Astrocyte of the spinal cord (primary cell): ENCODE measurements at places on chromosomes 16 and 17.

DNA sequence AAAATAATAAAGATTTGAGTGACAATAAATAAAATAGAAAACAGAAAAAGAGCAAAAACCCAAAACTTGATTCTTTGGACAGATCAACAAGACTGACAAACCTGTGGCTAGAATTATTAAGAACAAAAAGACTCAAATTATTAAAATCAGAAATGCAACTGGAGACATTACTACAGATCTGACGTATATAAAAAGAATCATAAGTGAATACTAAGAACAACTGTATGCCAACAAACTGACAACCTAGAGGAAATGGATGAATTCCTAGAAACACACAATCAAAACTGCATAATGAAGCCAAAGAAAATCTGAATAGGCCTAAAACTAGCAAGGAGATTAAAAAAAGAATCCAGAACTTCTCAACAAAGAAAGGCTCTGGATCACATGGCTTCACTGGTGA is 47.4 kb downstream of the NETO2 start:
- no peak for DNase-seq

- DNase-seq = no peak
Observed at GRCh38 chr16:86317813-86318650, 192.3 kb upstream of the FOXF1 start.

DNA sequence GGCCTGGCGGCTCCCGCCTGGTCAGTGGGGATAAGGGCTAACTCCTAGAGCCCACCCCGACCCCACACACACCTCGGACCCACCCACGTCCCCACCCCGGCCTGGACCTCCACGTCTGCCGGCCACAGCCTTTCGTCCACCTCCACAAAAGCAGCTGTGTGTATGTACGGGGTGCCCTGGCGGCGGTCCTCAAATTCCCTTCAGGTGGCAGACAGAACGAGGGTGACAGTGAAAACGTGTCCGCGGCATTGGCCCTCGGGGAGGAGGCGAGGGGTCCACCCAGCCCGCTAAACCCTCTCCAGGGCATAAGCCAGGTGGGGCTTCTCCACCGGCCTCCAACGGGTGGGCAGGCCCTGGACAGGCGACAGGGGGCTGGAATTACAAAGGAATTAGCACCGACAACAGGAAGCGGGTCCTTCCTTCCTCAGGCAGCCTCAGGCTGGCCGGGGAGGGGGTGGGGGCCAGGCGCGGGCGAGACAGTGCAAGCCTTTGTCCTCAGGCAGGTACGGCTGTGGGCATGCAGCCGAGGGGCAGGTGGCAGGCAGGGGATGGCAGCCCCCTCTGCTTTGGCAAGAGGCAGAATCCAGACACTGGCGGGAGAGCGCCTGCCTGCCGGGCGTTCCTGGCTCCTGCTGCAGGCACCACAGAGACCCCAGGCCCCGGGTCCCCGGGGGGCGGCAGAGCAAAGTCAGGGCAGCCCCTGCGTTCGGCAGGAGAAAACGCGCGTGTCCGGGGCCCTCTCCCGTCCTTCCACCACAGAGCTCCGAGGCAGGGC is 12.3 kb upstream of the PITPNA start:
- no peak for DNase-seq

DNA sequence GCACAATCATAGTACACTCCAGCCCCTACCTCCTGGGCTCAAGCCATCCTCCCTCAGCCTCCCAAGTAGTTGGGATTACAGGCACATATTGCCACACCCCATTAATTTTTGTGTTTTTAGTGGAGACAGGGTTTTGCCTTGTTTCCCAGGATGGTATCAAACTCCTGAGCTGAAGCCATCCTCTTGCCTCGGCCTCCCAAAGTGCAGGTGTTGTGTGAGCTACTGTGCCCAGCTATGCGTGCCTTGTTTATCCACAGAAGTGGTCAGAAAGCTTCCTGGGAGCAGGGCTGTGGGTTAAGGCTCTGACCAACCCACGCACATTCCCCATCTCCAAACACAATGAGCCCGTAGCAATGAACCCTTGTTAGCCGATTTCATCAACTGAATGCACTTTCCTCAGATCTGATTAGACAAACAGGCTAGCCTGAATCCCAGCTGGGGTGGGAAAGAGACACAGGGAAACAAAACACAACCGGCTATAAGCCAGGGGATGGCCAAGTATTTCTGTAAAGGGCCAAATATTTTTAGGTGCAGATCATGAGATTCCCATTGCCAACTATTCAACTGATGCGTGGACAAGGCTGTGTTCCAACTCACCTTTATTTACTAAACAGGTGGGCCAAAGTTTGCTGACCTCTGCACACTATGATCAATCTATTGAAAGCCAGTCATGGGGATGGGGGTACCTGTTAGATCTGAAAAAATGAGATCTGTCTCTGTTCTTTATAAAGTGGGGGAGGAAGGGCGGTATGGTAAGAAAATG is 193.6 kb downstream of the CPPED1 start:
- DNase-seq = no peak

GRCh38 chr16:57316390-57317017 is 32.0 kb upstream of the PLLP start:
- peak; percentile 87 for DNase-seq

DNA sequence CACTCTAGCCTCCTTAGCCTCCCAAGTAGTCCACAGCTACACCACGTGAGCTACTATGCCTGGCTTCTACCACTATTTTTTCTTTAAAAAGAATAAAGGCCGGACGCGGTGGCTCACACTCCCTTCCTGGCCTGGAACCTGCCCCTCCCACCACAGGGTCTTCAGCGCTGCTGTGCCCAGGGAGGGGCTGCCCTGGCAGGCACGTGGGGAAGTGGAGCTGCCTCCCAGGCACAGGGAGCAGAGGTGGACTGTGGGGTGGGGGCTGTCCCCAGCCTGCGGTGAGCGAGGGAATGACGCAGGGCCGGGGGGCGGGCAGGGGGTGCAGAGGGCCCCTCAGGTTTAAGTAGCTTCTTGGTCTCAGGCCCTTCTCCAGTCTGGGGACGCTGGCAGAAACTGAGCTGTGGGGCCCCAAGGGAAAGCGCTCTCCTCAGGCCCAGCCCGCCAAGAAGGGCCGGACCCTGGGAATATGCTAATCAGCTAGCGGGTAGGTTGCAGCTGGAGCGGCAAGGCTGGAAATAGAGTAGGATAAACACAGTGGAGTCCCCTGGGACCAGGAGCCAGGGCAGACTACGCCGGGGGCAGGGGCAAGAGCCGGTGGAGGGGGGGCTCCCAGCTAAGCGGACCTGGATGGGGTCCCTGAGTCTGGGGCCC is 46.8 kb downstream of the TIMM22 start:
- DNase-seq = no peak

GRCh38 chr17:16304830-16305229 is 48.4 kb downstream of the CENPV start:
- no peak for DNase-seq

GRCh38 chr17:80427366-80428282 is 12.7 kb downstream of the ENDOV start:
- no peak for DNase-seq

GRCh38 chr17:19712436-19713004 is 3.9 kb downstream of the SLC47A2 start:
- no peak for DNase-seq

GRCh38 chr16:74723256-74723655 is 22.6 kb upstream of the MLKL start:
- DNase-seq = no peak
